ENCODE measurements at places on chromosomes 6 and 20.

GRCh38 chr6:93350774-93351173 is 68.6 kb downstream of the EPHA7 start:
- no peak for DNase-seq

DNA sequence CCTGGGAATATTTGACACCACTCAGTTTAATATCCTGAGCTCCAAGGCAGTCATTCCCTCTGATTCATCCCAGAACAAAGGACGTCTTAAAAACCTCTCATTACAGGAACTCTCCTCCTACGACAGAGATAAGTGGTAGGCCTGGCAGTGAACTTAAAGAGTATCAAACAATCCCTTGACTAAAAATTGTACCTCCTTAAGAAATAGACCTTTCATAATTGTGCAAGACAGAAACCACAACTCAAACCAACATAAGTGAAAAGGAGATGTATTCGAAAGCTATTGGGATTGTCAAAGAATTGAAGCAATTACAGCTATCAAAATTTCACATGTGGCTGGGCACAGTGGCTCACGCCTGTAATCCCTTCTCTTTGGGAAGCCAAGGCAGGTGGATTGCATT is 19.1 kb upstream of the BNIP5 start:
- no peak for DNase-seq

- no peak for DNase-seq
These were observed 103.1 kb downstream of the LRFN2 start for GRCh38 chr6:40484066-40484465.

DNA sequence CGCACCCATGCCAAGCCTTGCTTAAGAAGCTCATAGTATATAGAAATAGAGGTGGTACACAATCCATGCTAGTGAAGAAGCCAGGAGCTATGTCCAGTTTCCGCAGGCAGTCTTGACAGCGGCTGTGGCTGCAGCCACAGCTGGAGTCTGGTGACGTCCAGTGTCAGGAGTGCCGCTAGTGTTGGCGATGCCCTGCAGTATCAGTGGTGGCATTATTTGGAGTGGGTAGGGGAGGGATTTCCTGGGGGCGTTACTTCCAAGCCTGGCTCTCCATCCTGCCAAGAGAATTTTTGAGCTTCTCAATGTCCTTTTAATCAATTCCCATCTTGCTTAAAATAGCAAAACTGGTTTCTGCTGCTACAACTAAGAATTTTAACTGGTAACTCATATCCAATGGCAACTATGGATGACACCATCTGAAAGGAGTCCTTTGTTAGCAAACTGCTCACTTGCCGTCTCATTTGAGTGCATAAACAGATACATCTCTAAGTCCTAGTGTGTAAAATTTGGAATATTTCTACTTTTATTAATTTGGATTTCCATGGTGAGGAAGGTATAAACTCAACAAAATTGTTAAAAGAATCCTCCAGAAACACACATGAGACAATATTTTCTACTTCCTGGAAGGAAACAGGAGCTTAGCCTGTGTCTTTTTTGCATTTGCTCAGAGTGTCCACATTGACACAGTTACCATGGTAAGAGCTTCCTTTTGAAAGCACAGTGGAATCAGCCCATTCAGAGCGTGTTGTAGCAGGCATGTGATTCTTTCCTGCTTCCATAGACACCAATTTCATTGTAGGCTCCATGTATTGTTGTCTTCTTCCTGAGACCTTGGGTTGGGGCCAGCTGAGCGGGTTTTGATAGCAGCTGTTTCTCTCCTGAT is 44.6 kb upstream of the PXDC1 start:
- no peak for DNase-seq

DNA sequence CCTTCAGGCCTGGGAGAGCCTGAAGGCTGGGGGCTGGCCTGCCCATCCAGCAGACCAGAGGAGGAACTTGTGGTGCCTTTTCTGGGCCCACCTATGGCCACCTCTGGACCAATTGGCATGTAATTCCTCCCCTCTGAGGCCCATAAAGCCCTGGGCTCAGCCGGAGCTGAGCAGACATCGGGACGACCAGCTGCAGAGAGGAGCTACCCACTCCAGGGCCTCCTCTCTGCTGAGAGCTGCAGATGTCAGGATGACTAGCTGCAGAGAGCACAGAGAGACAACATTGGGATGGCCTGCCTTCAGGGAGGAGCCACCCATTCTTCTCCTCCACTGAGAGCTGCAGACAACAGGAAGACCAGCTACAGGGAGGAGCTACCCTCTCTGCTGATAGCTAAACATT is 370.1 kb downstream of the CD83 start:
- DNase-seq: no peak

- no peak for DNase-seq
These were observed 16.7 kb upstream of the BLCAP start for GRCh38 chr20:37544386-37544785.

- DNase-seq: no peak
These were observed 56.5 kb downstream of the DTNBP1 start for GRCh38 chr6:15606347-15606746.

GRCh38 chr6:112603726-112604125 is 256.6 kb downstream of the RFPL4B start:
- no peak for DNase-seq

GRCh38 chr6:63527658-63528514 is 44.4 kb upstream of the LOC128125822 start:
- DNase-seq: no peak

DNA sequence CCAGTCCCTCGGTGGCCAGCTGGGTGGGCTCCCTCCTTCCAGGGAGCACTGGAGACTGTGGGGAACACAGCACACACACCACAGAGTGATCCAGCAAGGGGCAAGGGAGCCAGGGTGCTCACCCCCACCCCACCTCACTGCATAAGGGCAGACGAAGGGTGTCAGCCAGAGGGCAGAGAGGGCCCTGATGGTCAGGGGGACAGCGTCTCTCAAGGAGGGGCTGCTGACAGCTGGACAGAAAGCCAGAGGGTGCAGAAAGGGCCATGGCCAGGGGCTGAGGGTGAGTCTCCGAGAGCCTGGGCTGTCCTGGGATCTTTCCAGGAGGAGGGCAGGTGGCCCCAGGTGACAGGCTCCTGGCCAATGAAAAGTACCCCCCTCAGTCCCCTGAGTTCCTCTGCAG is 73.4 kb upstream of the PMEPA1 start:
- no peak for DNase-seq

GRCh38 chr6:125910527-125910926 is 46.0 kb upstream of the HINT3 start:
- DNase-seq: no peak

DNA sequence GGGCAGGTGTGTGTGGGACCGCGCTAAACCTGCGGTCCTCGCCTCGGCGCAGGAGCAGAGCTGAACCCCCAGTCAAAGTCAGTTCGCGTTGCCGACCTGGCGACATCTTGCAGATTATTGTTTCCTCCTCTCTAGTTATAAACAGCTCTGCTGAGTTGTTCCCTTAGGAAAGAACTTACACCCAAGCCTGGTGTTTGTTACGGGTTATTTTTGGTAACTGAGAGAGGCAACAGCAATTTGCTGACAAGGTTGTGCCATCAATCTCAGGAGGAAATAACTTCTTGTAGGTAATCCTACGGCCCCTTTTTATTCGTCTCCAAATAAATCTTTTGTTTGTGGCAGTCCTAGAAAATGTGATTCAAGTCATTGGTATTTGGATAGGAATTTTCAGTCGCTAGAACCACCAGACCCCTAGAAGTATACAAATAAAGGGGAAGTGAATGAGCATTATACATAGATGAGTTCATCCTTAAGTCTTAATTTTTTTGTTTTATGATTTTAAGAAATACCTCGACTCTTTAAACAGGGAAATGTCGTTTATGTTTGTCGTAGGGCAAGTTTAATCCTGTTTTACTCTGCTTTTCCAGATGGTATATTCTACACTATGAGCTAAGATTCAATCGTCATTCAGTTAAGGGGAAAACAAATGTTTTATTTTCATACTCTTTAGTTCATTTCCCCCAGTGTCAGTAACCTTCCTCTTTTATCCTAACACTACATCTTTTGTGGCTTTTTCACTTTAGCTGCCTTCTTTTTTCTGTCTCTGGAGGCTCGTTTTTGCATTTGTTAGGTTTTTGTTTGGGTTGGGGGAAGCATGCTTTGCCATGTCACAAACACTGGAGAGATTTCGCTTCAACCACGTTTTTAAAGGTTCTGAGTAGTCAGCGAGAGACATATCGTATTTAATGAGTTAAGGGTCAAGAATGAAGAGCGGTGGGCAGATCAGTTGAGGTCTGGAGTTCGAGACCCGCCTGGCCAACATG is 1.2 kb downstream of the PM20D2 start:
- no peak for DNase-seq

DNA sequence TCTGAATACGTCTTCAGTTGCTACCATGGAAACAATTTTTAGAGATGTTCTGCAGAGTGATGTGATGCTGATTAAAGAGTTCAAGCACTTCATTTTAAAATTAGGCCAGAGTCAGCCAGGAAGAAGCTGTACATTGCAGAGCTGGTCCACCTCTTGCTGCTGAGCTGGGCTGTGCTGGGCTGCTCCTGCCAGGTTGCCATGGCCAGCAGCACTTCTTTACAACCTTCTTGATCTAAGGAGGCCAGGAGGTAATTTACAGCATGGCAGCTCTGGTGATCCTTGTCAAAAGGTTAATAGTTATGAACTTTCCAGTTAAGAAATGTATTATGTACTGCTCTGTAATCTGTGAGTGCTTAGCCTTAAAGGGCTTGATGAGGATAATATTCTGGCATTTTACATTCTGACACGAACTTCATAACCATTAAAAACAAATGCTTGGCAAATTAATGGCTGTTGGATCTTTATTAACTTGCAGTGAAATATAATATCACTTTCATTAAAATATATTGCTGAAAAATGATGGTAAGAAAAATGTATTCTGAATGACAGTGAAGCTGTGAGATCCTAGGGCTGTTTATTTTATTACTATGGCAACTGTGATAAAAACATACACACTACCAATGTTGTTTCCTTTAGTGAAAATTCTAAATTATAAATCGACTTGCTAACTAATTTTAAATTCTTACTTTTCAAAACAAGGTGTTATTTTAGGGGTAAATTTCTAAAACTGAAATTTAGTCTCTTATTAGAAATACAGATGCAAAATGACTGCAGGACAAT is 259.7 kb downstream of the RFPL4B start:
- DNase-seq: no peak

DNA sequence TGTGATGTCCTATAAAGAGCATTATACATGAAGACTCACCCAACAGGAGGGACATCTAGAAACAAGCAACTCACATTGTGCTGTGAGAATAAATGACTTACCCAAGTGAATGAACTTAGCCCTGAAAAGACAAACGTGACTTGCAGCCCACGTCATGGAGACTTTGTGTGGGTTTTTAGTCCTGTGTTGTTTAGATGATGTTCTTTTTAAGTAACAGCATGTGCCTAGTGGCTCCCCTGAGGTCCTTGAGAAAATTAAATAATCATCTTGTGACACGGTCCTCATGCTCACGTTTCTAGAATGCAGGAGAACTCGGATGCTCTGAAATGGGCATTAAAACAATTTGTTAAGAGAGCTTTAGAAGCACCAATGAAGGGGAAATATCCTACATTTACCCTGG is 165.1 kb downstream of the SASH1 start:
- DNase-seq: no peak

DNA sequence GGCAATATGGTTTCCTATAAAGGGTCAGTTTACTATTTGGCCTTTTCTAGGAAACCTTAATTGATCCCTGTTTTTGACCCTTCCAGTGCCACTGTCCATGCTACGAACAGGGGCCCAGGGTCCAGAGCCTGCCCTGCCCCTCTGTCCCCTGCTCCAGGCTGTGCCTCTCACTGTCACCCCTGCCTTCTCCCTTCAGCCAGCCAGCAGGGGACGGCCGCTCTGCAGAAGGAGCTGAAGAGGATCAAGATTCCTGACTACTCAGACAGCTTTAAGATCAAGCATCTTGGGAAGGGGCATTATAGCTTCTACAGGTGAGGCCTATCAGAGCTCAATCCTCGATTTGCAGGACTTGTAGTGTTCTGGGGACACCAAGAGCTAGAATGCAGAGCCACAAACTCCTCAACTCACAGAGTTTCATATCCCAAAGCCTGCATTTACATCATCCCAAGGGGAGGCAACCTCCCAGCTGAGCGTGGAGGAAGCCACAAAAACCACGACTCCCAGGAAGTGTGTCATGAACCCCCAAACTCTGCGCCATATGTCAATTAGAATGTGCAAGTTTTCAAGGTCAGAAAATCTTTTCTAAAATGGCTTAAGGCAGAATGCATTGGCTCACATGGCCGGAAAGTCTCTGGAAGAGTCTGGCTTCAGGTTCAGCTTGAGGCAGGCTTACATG is 3.6 kb downstream of the BPI start:
- DNase-seq: no peak

- no peak for DNase-seq
These were observed 19.6 kb upstream of the CHMP4B start for GRCh38 chr20:33791540-33791939.

- no peak for DNase-seq
These were observed 7.2 kb downstream of the PRDM13 start for GRCh38 chr6:99613705-99614429.

- no peak for DNase-seq
These were observed 35.1 kb upstream of the HMGA1 start for GRCh38 chr6:34201455-34202107.

GRCh38 chr6:83190626-83191025 is 2.4 kb downstream of the PGM3 start:
- no peak for DNase-seq
